ENCODE measurements at places on chromosomes 4 and X.

DNA sequence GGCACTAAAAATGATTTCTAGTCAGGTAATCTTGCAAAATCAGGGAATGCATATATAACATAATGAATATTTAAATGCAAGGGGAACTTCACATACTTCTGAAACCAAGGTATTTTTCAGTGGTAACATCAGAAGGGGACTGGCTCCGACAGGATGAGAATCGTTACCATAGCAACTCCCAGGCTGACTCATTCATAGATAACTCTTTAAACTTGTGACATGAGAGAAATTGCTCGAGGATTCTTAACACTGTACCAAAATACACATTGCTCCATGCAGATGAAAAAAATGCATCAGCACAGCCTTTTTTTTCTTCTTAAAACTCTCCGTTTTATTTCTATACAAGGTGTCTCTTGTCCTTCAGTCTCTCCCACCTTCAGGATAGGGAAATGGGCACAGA lies 114.3 kb downstream of the GABRB1 start:
- DNase-seq: no peak

- no peak for DNase-seq
Measured at GRCh38 chrX:53984895-53985294, 59.4 kb downstream of the PHF8 start.

GRCh38 chr4:10121568-10122208 lies 5.1 kb upstream of the WDR1 start:
- no peak for DNase-seq

GRCh38 chr4:74112399-74113105 lies 13.6 kb upstream of the CXCL2 start:
- DNase-seq: no peak

- DNase-seq: no peak
Measured at GRCh38 chrX:79325263-79325958, 41.7 kb downstream of the ITM2A start.

DNA sequence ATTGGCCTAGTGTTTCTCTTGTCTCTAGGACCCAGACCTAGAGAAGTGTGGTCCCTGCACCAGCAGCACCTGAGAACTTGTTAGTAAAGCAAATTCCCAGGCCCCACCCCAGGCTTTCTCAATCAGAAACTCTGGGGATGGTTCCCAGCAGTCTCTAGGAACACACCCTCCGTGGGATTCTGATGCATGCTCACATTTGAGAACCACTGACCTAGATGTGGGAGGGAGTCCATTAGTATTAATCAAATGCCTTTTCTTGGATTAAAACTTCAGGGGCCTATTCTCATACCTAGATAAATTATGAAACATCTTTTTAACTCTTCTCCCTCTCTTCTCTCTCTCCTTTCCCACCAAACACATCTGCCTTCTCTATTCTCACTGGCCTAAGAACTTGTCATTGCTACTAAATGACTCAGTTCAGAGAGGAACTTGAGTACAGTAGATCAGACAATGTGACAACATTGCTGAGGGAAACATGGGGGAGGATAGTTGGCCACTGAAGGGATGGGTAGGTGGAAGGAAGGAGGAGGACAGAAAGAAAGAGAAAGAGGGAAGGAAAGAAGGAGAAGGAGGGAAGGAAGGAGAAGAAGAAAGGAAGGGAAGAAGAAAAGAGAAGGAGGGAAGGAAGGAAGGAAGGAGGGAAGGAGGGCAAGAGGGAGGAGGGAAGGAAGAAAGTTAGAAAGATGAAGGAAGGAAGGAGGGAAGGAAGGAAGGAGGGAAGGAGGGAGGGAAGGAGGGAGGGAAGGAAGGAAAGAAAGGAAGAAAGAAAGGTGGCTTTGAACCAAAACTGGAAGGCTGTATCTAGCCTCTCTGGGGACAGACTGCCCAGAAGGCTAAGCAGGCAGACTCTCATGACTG lies 132.7 kb upstream of the MAP3K15 start:
- DNase-seq: no peak

- DNase-seq: no peak
Measured at GRCh38 chrX:107324493-107325310, 118.3 kb downstream of the DNAAF6 start.

DNA sequence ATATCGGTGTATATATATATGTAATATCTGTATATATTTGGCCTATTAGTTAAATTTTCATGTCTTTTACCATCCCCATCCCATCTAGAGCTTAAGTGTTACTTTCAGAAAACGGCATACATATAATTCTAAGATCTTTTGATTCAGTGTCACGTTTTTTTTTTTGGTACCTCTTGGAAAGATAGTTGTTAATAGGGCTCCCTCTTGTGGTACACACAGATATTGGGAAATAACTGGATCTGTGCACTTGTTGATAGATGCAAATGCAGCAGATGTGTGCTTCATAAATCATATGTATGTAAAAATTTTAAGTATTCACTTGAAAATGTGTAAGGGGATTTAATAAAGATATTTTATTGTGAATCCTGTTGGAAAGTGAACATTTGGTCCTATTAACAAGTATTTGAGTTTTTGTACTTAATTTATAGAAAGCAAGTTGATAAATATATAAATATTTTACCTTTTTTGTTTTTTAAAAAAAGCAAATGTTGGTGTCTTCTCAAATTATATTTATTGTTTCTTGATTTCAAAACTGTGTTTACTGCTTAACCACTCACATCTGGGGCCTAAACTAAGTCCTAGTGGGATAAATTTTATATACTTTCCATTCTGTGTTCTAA lies 74.7 kb downstream of the PAQR3 start:
- DNase-seq: peak; percentile 64

GRCh38 chr4:118284169-118284568 lies 68.6 kb downstream of the PRSS12 start:
- DNase-seq: no peak

Data from NCI-H1105 treated with DMSO at 0.1 percent for 48 hours (cell line).